Activated T-cell treated with anti-CD3 and anti-CD28 coated beads for 24 hours (primary cell): ENCODE measurements at places on chromosomes 5 and 9.

DNA sequence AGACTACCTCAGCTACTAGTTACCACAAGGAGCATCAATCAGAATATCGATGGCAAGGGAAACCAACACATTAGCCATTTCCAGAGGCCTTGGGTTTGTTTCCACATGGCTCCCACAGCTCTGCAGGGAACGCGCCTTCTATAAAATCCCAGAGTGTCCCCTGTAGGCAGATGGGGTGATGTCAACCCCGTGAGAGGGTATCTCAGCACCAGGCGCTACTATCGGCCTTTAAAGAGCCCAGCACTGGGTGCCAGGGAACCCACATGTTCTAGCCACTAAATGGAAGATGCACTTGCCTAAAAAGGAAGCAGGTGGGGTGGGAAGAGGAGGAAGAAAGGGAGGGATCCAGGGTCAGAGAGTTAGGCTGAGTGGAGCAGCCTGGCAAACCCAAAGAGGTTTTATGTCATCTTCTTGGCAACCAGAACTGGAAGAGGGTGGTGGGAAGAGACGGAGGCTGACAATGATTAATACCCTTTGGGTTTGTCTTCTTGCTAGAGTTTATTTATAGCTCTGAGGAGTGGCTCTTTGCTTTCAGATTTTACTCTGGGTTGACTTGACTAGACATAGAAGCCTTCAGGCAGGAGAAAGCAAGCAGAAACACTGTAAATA is 19.9 kb downstream of the MACROH2A1 start:
- no peak for DNase-seq

DNA sequence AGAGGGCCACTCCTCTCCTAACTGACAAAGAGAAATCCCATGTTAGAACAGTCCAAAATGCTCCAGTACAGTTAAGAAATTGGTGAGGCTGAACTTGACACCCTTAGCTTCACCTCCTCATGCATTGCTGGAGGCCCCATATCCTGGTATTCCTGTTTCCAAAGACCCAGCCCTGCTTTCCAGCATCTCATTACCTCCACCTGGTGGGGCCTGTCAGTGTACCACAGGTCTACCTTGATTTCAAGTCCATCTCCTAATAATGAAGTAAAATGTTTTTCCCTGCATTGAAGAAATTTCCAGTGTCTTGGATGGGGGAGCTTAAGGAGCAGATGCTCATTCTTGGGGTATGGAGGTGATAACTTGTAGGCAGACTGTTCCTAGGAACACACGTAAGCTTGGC is 70.6 kb upstream of the S1PR3 start:
- no peak for DNase-seq

- no peak for DNase-seq
Measured at GRCh38 chr9:127873223-127873691, 4.2 kb downstream of the AK1 start.

- no peak for DNase-seq
Measured at GRCh38 chr5:154238776-154239481, 48.4 kb downstream of the GALNT10 start.

- no peak for DNase-seq
Measured at GRCh38 chr5:145243016-145243415, 592.1 kb downstream of the PRELID2 start.

DNA sequence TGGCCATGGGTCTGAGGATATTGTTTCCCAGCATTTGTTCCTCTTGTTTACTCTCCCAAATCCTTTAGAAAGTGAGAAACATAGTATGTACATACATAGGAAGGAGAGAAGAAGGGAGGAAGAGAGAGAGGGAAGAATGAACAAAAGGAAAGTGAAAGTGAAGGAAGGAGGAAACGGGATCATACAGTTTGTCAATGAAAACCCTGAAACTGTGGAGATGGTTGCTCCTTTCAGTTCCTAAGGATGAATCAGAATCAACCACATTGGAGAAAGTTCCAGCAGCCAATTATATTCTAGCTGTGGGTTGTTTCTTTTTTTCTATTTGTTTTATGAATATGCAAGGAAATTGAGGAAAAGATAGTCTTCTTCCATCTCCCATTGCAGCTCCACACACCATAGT is 396.5 kb downstream of the MLLT3 start:
- no peak for DNase-seq

DNA sequence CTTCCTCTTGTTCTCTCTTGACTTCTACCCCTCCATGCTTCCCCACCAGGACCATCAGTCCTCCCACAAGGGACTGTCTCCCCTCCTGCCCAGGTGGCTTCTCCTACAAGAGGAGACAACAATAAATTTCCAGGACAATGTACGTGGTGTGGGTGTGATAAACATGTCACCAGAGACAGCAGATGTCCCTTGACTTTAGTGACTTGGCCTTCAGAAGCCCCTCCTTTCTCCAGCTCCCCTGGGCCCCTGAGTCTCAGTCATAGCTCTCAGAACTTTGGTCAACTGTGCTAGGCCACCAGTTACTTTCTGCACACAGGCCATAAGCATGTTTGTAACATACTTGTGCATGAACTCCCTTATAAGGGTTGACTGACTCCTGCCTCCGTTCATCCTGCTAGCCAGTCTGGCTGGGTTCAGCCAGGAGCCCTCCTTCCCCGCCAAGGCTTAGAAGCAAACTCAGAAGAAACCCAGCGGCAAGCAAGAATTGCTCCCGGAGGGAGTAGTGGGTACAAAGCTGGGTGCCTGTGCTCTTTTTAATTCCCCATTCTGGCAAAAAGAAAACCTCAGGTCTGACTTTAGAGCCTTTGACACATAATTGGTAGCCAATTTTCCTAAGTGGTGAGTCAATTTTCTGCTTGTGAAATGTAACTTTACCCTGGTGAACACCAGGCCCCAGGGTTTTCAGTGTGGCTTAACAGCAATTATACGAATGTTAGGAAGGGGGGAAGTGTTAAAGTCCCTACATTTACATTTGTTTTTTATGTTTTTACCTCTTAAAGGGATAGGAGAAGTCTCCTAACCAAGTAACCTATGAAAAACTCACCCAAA is 49.2 kb downstream of the EBF1 start:
- no peak for DNase-seq

GRCh38 chr9:72949918-72950325 is 2.9 kb downstream of the ALDH1A1 start:
- no peak for DNase-seq

GRCh38 chr9:2263665-2264064 is 248.5 kb downstream of the SMARCA2 start:
- DNase-seq: no peak

DNA sequence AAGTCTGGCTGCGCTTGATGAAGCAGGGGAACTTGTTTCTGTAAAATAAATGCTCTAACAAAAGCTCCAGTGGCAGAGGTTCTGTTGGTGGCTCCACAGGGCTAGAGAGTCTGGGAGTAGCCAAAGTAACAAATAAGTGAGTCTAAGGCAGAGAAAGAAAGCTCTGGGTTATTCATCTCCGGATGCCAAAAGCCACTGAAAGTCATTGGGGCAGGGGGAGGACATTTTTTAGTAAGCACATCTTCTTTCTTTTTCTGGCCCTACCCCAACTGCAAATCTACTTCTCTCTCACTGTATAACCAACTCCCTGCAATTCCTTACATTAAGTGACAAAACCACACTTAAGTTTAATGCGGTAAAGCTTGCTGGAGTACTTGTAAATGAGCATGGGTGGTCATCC is 141.6 kb downstream of the INSYN2B start:
- no peak for DNase-seq

- peak; percentile 37 for DNase-seq
Measured at GRCh38 chr9:111896942-111897600, 457 bp downstream of the UGCG start.

DNA sequence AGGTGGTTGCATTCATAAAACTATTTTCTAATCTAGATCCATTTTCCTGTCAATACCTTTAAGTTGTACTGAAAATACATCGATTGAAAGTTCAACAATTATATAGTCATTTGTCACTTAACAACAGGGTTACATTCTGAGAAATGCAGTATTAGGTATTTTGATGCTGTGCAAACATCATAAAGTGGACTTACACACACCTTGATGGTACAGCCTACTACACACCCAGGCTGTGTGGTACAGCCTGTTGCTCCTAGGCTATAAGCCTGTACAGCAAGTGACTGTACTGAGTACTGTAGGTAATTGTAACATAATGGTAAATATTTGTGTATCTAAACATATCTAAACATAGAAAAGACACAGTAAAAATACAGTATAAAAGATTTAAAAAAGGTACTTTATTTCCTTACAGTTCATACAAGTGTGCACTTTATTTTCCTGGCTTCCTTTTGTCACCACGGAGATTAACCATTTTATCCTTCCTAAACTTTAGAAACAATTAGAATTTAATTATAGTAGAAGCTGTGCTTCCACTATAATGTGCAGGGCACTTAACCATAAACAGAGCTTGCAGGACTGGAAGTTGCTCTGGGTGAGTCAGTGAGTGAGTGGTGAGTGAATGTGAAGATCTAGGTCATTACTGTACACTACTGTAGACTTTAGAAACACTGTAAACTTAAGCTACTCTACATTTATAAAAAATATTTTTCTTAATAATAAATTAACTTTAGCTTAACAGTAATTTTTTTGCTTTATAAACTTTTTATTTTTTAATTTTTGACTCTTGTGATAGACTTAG is 42.9 kb upstream of the MEF2C start:
- DNase-seq: no peak

GRCh38 chr5:117082977-117083376 is 508.4 kb upstream of the SEMA6A start:
- no peak for DNase-seq

DNA sequence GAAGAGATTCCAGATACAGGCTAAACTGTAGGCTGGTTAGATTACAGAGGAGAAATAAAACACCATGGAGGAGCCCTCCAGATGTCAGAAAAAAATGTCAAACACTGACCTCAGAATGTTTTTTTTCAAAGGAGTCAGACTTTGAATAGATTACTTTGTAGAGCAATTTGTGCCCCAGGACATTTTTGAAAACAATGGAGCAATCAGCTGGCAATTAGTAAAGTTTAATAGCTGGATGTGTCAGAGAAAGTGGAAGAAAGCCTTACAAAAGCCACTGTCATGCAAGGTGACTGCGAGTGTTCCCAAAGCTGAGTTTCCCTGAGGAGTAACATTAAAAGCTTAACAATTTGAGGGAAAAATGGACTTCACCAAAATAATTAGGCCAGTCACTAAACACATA is 417.8 kb upstream of the CTNND2 start:
- no peak for DNase-seq

DNA sequence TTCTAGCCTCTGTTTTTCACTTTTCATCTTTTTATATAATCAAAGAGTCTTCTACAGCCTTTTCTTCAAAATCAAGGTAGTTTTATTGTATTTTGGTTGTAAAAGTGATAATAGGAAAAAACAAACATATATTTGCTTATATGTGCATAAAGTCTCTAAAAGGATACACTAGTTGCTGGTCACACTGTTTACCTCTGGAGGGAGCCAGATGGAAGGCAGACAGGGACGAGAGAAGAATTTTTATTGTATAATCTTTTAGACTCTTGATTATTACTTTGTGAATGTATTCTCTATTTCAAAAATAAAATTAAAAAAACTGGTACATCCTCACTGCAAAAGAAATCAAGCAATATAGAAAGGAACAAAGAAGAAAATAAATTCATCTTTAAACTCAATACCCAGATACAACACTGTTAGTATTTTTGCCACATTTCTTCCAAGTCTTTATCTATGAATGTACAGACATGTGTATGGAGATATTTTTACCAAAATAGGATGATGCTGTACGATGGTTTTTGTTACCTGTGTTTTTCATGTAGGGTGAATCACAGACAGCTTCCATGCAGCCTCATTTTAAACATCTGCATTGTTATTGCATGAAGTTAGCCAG is 6.1 kb upstream of the RNF183 start:
- DNase-seq: no peak

DNA sequence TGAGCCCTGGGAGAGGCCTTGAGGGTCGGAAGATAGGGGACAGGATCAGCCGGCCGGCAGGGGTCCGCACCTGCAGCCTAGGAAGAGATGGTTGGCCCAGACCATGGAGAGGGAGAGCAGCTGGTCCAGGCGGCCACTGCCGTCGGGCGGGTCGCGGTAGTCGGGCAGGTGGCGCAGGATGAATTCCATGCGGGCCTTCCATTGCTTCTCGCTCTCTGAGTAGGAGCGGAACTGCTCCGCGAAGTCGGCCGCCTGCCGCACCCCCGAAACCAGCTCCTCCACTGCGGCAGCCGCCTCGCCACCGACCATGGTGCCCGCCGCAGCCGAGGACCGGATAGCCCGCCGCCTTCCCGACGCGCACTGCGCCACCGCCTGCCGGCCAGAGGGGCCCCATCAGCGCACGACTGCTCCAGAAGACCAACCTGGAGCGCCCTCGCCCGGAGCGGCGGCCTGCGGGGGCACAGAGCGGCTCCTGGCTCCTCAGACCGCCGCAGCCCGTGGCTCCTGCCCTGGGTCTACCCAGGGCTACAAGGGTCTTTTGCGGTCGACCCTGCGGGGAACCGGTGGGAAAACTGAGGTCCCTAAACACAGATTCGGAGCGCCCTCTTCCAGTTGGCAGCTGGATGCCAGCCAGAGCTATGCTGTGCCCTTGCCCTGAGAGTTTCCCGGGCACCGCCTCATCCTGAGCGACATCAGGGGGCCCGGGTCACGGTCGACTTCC is at the start of gene CDKN2AIPNL:
Gene CDKN2AIPNL (minus strand): TSS at position 336 of the 721 bp plus-strand sequence. CDS start 27 bp downstream, at position 309.
- DNase-seq: peak; percentile 84

DNA sequence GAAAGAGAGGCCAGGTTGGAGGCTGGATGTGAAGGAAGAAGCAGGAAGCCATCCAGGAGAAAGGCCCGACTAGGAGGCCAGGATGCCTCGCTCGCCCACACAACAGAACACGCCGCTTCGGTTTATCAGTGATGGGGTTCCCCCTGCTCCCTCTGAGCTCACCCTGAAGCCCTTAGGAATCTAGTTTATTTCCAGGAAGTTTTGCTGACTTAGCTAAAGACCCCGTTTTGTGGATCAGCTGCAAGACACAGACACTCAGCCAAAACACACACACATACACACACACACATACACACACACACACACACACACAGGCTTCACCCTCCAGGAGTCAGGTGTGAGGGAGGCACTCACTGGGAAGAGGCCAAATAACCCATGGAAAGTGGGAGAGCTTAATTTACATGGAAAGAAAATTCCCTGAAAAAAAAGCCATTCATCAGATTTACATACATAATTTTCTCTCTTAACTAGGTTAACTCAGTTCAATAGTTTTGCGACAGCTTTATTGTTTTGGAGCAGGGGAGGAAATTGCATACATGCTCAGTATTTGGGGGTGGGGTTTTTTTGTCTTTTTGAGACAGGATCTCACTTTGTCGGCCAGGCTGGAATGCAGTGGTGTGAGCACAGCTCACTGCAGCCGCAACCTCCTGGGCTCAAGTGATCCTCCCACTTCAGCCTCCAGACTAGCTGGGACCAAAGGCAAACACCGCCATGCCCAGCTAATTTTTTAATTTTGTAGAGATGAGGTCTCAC is 92.7 kb upstream of the HAND1 start:
- no peak for DNase-seq
